SHP77 treated with DMSO at 0.1 percent for 48 hours (cell line): ENCODE measurements at places on chromosomes 4 and X.
A peak's percentile ranks its signal among the peaks of the same experiment; 100 is the strongest.

DNA sequence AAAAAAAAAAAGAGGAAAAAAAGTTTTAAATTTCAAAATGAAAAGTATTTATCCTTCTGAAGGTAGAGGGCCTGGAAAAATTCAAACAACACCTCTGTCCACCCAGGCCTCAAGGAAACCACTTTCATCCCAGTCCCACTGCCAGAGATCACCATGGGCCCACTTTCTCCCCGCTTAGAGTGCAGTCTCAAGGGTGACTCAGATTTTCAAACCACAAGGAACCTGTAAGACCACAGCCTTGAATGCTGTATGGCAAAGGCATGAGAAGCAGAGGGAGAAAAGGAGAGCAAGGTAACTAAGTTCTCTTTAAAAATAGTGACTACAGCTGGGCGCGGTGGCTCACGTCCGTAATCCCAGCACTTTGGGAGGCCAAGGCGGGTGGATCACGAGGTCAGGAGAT lies 87.9 kb upstream of the PACRGL start:
- no peak for DNase-seq

DNA sequence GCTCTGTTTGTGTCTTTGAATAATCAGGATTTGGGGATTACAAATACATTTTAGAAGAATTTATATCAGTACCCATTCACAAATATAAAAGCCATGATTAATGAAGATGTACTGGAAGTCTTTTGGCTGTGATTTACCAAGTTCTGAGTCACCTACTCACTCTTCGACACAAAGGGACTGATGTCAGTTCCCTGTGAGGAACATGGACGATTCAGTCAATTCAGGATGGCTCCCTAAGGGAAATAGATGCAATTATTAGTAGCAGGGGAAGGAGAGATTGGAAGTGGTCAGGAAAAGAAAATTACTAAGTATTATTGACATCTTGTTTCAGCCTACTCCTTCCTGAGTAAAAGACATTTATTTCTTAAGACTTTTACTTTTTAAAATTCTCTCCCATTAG lies 550.7 kb upstream of the SLIT2 start:
- no peak for DNase-seq

GRCh38 chr4:185916683-185917082 lies 104.7 kb upstream of the SORBS2 start:
- no peak for DNase-seq

- no peak for DNase-seq
Measured at GRCh38 chr4:61201961-61202637, 2.0 kb downstream of the ADGRL3 start.

GRCh38 chr4:140304346-140304745 lies 69.1 kb upstream of the SCOC start:
- DNase-seq: no peak

DNA sequence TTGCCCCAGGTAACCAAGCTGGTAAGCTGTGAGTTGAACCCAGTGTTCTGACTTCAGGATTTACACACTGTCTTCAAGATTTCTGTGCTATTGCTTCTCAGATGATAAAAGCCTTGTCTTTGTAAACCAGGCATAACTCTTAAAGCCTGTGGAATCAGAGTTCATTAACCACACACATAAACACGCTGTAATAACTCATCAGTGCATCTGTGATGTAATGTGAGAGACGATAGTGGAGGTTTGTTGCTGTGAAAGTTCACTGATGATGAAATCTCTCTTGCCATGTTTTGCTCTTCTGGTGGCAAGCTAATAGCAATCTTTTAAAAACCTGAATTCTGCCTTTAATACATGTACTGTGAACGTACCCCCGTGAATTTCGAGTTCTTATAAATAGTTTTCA lies 41.5 kb downstream of the CLCN4 start:
- no peak for DNase-seq

- no peak for DNase-seq
Measured at GRCh38 chr4:740656-741282, 35.1 kb downstream of the PCGF3 start.

GRCh38 chr4:133865612-133866327 lies 335.8 kb downstream of the PABPC4L start:
- no peak for DNase-seq

DNA sequence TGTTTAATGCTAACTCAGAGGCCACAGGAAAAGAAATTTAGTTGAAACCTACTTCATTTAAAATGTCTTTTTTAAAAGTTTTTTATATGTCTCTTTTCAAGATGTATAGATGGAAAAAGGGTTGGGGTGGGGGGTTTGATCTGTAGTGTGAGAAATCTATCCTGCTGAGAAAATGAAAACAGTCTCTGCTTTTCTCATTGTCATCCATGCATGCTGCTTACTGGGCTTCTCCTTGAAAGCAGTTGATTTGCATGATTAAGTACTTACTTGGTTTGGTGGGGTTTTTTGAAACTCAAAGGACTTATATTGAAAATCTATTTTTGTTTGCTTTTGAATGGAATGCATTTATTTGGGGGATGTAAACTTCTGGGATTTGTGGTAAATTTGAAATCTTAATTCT lies 313.6 kb upstream of the DKK2 start:
- no peak for DNase-seq

GRCh38 chr4:79249881-79250503 lies 75.9 kb downstream of the NAA11 start:
- DNase-seq: no peak

GRCh38 chrX:1507511-1508463 lies 29.2 kb downstream of the P2RY8 start:
- DNase-seq: no peak

- DNase-seq: no peak
Measured at GRCh38 chr4:85761803-85762528, 287.0 kb downstream of the ARHGAP24 start.

DNA sequence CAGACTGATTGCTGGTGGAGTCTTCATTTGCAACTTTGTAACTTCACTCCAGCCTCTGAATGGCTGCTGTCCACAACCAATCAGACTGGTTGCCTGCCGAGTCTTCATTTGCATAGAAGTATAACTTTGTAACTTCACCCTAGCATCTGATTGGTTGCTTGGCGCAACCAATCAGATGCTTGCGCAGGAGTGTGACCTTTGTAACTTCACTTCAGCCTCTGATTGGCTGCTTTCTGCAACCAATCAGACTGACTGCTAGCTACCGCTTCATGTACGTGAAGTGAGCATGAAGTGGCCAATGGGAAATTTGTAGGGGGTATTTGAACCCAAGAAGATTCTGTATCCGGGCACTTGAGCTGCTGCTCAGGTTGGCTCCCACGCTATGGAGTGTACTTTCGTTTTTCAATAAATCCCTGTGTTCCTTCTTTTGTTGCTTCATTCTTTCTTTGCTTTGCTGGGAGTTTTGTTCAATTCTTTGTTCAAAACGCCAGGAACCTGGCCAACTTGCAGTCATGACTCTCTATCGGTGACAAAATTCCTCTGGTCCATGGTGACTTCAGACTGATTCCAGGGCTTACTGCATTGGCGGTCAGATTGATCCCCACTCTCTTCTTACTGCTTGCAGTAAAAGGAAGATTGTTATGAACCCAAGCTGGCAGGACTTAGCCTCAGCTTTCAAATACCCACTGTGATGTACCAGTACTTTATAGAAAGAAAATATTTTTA lies 46.4 kb upstream of the FGG start:
- DNase-seq: no peak

- no peak for DNase-seq
Measured at GRCh38 chr4:8048856-8049676, 109.4 kb upstream of the AFAP1 start.

GRCh38 chr4:140243278-140243753 lies 89.3 kb upstream of the MAML3 start:
- DNase-seq: no peak

- DNase-seq: no peak
Measured at GRCh38 chr4:14856062-14856933, 146.0 kb upstream of the CPEB2 start.

GRCh38 chr4:42637867-42638266 lies 19.0 kb downstream of the ATP8A1 start:
- DNase-seq: no peak

- DNase-seq: no peak
Measured at GRCh38 chr4:32203340-32203739, 1483.2 kb downstream of the PCDH7 start.

DNA sequence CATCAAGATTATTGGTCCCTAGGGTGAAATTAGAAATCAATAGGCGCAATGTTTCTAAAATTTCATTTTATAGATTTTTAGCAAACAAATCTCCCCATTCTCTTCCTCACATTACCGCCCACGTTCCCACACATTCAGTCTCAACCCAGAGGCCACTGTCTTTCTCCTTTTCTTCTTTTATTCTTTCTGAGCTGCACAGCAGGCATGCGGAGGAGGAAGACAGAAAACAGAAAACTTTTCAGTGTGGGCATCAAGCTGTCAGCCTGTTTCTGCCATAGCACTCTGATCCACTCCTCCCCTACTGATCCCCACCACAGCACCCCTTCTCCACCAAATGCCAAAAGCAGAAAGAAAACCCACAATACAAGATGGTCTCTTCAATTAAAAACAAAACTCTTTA lies 94.8 kb upstream of the ADAMTS3 start:
- DNase-seq: no peak

- no peak for DNase-seq
Measured at GRCh38 chrX:110180176-110180927, 137.5 kb downstream of the AMMECR1 start.

GRCh38 chr4:128525992-128526630 lies 238.5 kb upstream of the PGRMC2 start:
- no peak for DNase-seq

GRCh38 chr4:81084029-81084428 lies 53.5 kb downstream of the BMP3 start:
- DNase-seq: peak; percentile 50

DNA sequence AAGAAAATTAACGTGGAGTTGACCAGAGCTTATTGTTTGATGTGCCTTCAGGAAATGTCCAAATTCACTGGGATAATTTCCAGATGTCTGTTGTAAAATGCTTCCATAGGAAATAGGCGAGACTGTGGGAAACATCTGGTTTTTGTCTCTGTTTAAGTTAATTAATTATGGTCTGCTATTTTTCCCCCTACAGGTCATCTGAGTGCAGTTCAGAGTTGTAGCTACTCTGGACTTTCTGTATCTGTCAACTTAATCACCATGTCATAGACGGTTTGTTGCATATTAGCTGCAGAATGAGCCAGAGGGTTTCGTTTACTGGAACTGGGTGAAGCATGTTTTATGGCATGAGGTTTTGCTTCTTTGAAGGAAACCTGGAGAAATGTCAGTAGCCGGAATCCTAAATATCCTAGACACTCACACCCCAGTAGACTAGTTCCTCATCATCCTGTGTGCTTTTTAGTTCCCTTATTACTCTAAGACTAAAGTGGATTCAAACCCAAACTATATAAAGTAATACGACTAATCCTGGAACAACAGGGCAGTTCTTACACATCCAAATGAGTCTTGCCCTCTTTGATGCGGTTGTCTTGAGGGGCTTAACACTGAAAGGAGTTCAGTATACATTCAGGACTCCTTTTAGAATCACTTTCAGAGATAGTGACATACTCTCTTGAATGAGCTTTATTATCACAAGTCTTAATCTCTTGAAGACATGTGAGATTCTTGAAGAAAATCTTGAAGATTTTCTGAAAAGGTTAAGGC lies 62.5 kb downstream of the PPEF1 start:
- no peak for DNase-seq

DNA sequence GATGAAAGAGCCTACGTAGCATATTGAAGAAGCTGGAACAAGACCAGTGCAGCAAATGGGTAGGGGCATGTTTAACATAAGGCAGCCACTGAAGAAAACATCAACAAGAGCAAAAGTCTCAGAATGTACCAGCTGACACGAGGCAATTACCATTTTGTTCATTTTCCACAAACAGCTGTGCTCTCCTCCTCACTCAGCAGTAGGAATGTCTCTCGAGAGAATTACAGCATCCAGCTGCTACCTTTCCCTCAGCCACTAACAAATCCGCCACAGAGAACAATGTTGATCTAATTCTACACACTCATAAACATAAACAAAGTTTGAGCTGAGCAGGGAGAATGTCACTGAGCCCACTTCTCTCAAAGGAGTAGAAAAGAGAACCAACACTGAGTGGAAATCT lies 68.0 kb downstream of the OPHN1 start:
- no peak for DNase-seq

- no peak for DNase-seq
Measured at GRCh38 chrX:24877288-24877664, 138.5 kb downstream of the ARX start.

- DNase-seq: no peak
Measured at GRCh38 chrX:108270739-108271396, 167.4 kb downstream of the COL4A6 start.

DNA sequence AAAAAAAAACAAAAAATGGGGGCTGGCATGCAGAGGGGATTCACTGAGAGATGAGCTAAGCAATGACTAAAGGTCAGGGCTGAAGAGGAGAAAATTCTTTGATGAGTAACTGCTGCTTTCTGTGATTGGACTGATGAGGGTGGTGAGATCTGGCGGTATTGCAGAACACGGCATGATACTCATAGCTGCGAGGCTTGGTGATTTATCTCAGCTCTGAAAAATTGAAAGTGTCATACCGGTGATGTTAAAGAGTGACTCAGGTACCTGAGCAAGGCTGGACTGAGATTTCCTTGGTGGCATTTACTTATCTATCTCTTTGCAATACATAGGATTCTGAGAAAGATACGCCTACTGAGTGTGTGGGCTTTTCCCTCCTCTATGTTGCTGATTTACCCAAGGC lies 204.1 kb upstream of the DDX53 start:
- no peak for DNase-seq

- no peak for DNase-seq
Measured at GRCh38 chrX:3501833-3502535, 155.5 kb upstream of the MXRA5 start.

DNA sequence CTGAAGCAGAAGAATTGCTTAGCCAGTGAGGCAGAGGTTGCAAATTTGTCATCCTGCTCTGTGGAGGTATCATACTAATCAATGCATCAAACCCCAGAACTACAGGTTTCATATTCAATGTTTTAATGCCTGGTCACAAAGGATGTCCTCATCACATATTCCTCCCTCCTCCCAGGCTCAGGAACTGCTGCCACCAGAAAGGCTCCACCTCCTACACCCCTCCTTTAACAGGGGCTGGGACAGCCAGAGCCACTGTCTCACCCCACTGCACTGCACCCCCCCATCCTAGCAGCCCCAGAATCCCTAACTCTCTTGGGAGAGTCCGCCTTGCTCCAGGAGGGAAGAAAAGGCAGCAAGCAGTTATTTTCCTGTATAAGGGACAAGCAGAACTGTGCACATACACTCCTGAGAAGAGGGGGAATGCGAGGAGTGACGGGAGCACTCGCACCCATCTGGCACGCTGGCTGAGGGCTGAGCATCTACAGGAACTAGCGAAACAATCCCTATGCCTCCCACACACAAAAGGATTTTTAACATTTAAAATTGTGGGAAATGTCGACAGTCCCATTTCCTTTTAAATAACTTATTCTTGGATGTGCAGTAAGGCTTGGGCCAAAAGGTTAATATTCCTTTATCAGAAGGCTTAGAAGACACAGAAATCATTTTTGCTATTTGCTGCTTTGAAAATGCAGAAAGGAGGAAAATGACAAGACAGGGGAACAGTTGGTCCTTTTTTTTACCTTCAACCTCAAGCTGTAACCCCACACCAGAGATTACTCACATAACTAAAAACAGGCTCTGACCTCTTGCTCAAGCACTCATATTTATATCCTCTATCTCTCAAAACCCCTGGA lies 27.8 kb downstream of the CD99L2 start:
- DNase-seq: no peak

- DNase-seq: no peak
Measured at GRCh38 chr4:106868381-106869035, 167.6 kb downstream of the DKK2 start.

GRCh38 chrX:138020941-138021340 lies 455.0 kb downstream of the ZIC3 start:
- no peak for DNase-seq
